ENCODE measurements at places on chromosomes 1 and 21.

DNA sequence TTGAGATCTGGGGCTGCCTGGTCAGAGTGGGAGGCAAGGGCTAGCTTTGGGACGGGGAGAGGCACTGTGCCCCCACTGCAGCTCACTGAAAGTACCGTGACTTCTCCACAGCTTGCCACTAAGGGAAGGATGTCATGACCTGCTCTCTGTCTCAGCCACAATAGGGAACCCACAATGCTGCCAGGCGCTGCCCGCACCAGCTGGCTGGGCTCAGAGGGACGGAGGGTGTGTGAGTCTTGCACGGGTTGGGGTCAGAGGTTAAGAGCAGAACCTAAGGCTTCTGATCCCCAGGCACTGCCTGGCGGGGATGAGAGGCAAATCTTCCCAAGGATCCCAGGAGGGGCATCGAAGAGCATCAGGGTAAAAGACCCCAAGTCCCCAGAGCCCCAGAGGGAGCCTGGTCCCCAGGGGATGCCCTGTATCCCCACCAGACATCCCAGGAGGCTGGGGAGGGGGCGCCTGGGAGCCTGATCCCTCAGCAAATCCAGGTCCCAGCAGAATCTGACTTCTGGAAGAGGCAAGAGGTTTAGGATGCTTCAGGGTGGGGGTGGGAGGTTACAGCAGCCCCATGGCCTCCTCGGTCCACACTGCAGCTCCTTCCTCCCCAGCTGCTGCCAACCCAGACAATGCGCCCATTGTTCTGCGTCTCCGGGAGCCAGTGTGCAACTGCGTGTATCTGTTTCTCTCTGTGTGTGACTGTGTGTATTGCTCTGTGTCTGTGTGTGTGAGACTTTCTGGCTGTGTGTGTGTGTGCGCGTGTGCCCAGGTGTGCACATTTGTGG is 2.0 kb upstream of the MARCKSL1 start:
- DNase-seq: peak; percentile 80

- peak; percentile 87 for DNase-seq
These were observed 176.9 kb upstream of the FMN2 start for GRCh38 chr1:239914751-239915231.

DNA sequence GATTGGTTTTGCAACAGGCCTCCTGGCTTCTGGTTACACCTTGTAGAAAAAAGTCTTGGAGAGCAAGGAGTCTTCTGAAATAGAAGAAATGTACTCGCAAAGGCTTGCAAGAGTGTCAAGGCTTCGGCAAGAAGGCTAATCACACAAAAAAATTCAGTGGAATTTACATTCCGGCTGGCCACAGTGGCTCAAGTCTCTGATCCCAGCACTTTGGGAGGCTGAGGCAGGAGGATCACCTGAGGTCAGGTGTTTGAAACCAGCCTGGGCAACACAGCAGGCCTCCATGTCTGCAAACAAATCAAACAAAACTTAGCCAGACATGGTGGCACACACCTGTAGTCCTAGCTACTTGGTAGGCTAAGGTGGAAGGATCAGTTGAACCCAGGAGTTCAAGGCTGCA is 7.7 kb upstream of the DOP1B start:
- no peak for DNase-seq

DNA sequence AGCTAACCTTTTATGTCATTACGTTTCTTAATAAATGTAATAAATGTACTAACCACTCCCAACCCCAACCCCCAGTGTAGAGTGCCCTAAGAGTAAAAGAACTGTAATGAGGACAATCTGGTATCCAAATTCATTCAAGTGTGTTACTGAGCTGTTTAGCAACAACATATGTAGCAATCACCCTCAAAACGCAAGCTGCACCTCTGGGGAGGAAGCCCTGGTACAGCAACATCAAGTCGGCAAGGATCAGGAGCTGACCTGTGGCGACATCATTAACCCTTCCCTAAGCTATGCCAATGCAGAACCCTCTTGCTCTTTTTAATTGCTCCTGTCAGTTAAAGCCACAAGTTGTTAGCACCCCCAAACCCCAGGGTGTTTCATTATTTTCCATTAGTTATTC is 47.1 kb downstream of the STX6 start:
- no peak for DNase-seq

GRCh38 chr1:183029591-183030000 is 6.4 kb downstream of the LAMC1 start:
- no peak for DNase-seq

- DNase-seq: no peak
These were observed 12.9 kb downstream of the SLC44A3 start for GRCh38 chr1:94832931-94833585.

- DNase-seq: peak; percentile 8
These were observed 940 bp downstream of the SRRM1 start for GRCh38 chr1:24644100-24644384.

DNA sequence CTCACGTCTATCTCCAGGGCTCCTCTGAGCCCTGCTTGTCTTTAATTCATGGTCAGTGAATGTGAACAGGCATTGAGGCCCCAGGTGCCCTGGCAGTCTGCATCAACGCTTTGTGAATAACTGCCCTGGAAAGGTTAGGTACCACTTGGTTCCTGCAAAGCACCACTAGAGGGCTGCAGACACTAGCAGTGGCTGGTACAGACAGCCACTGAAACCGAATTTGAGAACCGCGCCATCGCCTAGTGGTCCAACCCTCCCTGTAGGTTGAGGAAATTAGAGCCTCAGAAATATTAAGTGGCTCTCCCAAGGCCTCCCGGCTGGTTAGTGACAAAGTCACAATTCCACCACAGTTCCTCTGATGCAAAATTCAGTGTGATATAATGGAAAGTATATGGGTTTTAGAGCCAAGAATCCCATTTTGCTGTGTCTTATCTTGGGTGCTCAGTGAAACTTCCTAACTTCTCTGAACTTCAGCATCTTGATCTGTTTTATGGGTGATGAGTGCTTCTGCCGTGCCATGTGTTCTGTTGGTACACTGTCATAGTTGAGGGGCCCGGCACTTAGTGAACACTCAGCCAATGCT is 46.2 kb upstream of the BCL9 start:
- peak; percentile 71 for DNase-seq

DNA sequence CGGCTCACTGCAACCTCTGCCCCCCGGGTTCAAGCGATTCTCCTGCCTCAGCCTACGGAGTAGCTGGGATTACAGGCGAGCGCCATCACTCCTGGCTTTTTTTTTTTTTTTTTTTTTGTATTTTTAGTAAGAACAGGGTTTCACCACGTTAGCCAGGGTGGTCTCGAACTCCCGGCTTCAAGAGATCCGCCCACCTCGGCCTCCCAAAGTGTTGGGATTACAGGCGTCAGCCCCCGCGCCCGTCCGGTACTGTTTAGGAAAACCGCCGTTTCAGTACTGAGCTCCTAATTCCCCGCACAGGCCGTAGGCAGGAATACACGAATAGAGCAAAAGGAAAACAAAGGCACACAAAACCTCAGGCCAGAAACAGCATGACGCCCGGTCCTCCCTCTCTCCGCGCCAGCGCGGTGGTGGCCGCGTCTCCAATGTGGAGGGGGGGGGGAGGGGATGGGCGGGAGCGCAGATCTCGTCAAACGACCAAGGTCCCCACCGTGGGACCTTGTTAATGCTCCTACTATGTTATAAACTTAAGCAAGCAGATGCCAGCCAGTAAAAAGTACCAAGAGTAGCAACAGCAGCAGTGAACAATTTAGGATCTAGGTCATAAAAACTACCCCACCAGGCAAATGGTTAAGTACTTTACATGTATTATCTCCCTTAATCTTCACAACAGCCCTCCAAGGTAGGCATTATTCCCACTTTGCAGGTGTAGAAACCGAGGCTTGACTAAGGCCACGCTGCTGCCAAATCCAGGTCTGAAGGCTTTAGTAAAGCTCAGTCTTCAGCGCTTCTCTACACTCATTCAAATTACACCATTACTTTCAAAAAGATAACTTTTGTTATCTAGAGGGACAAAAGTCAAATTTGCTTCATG is 648 bp upstream of the ADAR start:
- DNase-seq: peak; percentile 54

DNA sequence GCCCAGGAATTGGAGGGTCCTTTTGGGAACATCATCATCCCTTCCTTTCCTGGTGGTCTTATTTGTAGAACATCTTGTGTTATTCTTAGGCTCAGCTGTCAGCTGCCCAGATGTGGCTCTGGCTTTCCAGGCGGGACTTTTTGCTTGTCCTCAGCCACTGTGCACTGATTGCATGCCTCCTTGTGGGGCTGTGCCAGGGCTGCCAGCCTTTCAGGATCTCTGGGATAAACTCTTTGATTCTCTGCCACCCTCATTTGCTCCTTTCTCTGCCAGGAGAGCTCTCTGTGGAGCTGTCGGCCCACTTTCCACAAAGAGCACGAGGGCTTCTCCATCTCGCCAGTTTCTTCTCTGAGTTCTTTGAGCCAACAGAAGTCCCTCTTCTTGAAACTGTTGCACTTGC is 63.1 kb downstream of the PTPRU start:
- no peak for DNase-seq

GRCh38 chr1:160101717-160102522 is 3.5 kb upstream of the IGSF8 start:
- DNase-seq: no peak

GRCh38 chr1:206982216-206982615 is 12.0 kb upstream of the FCAMR start:
- DNase-seq: peak; percentile 82

- peak; percentile 11 for DNase-seq
These were observed 12.9 kb upstream of the BCL10 start for GRCh38 chr1:85289207-85289847.

- no peak for DNase-seq
These were observed 11.2 kb upstream of the RNF223 start for GRCh38 chr1:1085171-1085841.

DNA sequence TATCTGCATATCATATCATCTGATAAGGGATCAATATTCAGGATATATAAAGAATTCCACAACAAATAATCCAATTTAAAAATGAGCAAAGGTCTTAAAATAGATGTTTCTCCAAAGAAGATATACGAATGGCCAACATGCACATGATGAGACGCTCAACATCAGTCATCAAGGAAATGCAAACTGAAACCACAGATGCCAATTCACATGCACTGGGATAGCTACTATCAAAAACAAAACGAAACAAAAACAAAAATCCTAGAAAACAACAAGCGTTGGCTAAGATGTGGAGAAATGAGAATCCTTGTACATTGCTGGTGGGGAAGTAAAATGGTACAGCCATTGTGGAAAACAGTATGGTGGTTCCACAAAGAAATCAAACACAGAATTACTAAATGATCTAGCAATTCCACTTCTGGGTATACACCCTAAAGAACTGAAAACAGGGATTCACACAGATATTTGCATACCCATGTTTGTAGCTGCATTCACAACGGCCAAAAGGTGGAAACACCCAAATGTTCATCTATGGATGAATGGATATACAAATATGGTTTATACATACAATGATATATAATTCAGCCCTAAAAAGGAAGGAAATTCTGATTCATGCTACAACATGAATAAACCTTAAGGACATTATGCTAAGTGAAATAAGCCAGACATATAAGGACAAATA is 79.4 kb downstream of the PCSK9 start:
- peak; percentile 76 for DNase-seq

- no peak for DNase-seq
These were observed 289.8 kb upstream of the SNX7 start for GRCh38 chr1:98371764-98372163.

GRCh38 chr1:224454402-224455055 is 19.9 kb upstream of the WDR26 start:
- no peak for DNase-seq

DNA sequence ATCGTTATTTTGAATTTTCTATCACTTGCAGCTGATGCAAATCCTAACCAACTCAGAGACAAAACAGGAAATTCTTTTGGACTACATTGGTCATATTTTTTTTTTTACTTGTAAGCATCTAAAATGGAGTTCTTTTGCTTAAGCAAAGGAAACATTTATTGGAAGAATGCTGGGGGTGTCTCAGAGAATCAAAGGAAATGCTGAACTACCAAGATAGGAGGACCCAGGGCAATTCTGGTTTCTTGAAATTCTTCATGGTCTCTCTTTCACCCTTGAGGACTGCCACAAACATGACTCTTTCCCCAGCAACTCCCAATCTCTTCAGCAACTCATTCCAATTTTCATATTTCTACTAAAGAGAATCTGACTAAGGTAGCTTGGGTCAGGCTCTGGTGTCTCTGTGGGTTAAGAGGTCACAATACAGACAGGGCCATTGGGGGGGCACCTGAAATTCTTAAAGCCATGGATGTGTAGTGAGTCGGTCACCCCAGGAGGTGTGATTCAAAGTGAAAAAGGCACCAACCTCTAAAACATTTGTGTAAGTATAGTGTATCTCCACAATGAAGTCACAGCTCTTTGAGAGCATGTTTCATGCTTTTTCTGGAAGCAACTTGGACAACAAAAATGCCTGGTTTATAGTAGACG is 171.1 kb upstream of the FGGY start:
- no peak for DNase-seq
